SJSA1 (cell line): ENCODE measurements at places on chromosomes 4 and X. TPM values are rescaled to one million over a fixed set of nuclear protein-coding genes. Genes with fewer than 3 reads are reported as not detected.

DNA sequence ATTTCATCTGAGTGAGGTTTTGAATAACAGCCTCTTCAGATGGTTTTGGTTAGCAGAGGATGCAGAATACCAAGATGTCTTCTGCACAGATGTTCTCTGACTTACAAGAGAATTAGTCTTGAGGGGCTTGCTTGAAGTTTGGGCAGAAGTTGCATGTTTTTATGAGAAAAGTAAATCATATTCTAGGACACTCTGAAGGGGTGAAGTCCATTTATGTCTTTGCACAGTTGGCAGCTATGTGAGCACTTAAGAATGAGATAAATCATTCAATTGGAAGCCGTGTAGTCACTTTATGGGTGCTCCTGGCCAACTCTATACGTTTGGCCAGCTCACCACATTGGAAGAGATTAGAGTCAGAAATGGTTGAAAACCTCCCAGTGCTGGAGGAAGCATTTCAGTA lies 252.7 kb upstream of the KCNIP4 start:
- DNase-seq: no peak
- H3K36me3 ChIP-seq: no peaks in the 10 kb centered on the region
- no peaks in the 10 kb centered on the region for H3K4me1 ChIP-seq
- no peak overlapping the region for H3K27ac ChIP-seq
- H3K27me3 ChIP-seq: no peaks in the 10 kb centered on the region

DNA sequence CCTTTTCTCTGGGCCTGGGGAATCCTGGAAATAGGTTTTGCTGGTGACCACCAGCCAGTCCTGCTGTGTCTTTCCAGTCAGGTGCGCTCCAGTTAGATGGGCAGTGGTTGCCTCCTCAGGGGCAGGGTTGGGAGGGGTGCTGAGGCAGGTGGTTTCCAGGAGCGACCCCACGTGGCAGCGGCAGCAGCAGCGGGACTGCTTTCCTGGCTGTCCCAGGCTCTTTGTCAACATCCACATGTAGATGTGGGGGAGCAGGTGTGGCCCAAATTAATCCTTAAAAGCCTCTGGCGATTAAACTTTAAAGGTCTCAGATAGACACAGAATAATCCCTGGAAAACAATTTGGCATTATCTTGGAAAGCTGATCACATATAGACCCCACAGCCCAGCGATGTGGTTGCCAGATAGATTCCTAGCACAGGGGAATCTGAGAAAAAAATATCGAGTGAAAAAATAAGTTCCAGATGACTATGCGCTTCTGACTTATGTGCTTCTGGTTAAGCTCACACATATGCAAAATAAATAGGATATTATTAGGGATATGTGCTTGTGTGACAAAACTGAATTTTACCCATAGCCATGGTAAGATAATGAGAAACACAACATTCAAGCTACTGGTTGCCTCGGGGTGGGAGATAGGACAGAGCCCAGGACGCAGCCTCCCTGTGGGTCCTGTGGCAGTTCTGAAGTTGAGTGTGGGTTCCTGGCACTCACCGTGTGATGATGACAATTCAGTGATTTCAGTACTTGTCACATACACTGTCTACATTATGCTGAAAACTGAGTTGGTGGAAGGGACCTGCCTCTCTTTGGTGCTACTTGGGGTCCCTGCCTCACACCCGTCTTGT lies 336.4 kb downstream of the ARHGAP10 start:
- DNase-seq: no peak
- H3K4me1 ChIP-seq: no peaks in the 10 kb centered on the region
- H3K4me3 ChIP-seq: no peak overlapping the region
- no peak overlapping the region for H3K27ac ChIP-seq
- H3K27me3 ChIP-seq: no peaks in the 10 kb centered on the region

GRCh38 chrX:132961511-132961910 lies 3.1 kb upstream of the HS6ST2 start:
- peaks cover 4% of the 10 kb centered on the region; the same call in 1 of the 2 replicates for H3K4me1 ChIP-seq
- H3K27ac ChIP-seq: no peak overlapping the region
- H3K27me3 ChIP-seq: peaks cover 21% of the 10 kb centered on the region
- H3K36me3 ChIP-seq: no peaks in the 10 kb centered on the region

DNA sequence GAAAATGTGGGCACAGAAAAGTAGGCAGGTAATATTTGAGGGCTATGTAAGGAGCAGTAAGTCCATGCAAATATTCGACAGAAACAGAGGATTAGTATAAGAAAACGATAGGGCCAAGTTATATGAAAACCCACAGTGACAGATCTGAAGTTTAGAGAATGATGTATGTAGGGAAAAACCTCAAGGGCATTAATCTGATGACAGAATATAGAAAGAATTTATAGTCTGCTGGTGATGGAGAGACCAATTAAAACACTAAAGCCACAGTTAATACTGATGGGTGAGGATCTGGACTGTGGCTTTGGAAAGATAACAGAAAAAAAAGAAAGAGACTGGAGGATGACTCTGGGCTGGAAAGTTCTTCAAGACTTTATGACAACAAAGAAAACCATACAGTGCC lies 169.7 kb downstream of the PALLD start:
- H3K4me3 ChIP-seq: no peak overlapping the region
- no peak overlapping the region for H3K27ac ChIP-seq
- H3K4me1 ChIP-seq: peaks cover 21% of the 10 kb centered on the region
- peak; percentile 51 for DNase-seq

DNA sequence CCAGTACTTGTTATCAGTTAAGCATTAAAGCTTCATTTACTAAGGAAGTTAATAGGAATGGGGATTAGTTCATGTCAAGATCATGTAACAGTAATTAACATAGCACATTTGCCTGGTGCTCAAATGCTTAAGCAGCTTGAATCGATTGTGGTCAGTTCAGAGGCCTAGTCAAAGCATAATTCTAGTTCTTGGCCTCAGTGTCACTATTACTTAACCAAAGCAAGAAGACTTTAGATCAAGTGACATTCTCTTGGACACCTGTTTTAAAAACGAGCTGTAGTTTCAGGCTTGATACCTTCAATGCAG lies 115.2 kb upstream of the BMPR1B start:
- H3K27me3 ChIP-seq: no peaks in the 10 kb centered on the region
- peak overlapping the region; percentile 68 for H3K27ac ChIP-seq
- peaks cover 51% of the 10 kb centered on the region for H3K36me3 ChIP-seq
- peak; percentile 4 for DNase-seq
- H3K4me3 ChIP-seq: no peak overlapping the region
- H3K4me1 ChIP-seq: peaks cover 24% of the 10 kb centered on the region

DNA sequence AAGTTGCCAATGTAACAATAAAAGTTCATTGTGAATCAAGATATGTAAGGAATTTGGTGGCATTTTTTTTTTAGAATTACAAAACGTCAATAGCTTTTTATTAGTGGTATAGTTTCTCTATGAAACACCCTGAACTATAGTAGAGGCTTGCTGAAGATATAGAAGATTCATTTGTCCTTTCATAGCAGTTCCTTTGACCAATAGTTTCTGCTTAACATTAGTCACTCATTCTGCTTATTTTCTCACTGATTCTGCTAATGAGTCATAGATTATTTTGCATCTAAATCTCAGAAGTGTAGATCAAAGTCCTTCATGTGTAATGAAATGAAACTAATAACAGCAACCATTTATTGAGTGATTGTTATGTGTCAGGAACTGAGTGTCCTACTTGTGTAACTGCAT lies 205.0 kb upstream of the TET2 start:
- H3K36me3 ChIP-seq: no peaks in the 10 kb centered on the region
- no peak overlapping the region for H3K27ac ChIP-seq
- H3K4me3 ChIP-seq: no peak overlapping the region
- DNase-seq: no peak
- H3K4me1 ChIP-seq: no peaks in the 10 kb centered on the region
- H3K27me3 ChIP-seq: no peaks in the 10 kb centered on the region

DNA sequence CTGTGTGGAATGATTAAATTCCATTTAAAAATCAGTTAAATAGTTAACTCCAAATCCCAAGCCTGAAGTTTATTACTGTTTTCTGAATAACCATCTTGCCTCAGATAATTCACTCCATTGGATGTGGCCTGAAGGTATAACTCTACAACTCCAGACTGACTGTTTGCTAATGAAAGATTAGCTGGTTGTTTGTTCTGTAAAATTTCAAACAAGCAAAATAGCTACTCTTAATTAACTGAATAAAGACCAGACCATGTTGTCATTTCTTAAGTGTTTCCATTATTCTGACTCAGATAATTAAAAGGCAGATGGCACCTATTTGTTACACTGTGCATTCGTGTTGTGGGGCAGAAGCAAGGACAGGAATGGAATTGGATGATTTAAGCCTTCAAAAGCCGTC lies 78.5 kb upstream of the DDIT4L start:
- H3K4me3 ChIP-seq: no peak overlapping the region
- no peaks in the 10 kb centered on the region for H3K27me3 ChIP-seq
- no peak overlapping the region for H3K27ac ChIP-seq
- DNase-seq: no peak
- H3K4me1 ChIP-seq: no peaks in the 10 kb centered on the region

The SPANXD gene
- not detected in 2 replicates for total RNA-seq

DNA sequence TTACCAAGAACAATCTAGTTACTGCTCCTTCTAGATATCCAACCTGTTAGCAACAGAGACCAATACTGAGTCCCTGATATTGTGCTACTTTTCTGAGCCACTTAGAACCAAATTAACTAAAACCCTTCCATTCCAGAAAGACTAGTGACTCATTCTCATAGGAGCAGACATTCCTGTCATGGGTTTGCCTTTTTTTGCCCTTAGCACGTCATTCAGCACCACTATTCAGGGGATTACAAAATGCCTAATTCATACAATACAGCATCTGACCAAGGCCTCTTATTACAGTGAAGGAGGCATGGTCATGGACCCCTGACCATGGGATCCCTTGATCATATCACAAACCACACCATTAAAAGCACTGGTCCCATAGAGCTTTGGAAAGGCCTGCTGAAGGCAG lies 123.8 kb upstream of the CXCL13 start:
- 0 out of 2 replicates have a peak, but pooled peaks cover 3% of the 10 kb centered on the region for H3K27me3 ChIP-seq
- DNase-seq: no peak
- no peak overlapping the region for H3K27ac ChIP-seq
- no peaks in the 10 kb centered on the region for H3K4me1 ChIP-seq
- H3K4me3 ChIP-seq: no peak overlapping the region
- H3K36me3 ChIP-seq: no peaks in the 10 kb centered on the region

DNA sequence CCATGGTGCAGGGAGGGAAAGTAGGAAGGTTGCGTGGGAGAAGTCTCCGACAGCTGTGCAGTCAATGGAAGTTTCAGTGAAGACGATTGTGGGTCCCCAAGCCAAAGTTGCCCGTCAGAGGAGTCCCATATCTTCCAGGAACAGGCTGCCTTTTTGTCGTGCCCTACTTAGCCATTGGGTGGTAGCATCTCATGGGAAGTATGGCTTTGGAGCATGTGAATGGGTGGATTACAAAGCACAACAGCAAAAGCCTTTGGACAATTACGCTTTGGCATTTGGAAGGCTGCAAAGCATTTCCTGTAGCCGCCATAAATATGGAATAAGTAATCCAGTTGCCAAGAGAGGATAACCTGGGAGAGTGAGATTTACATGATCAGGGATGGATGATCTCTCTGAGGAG lies 300.7 kb upstream of the BOD1L1 start:
- H3K4me3 ChIP-seq: no peak overlapping the region
- no peaks in the 10 kb centered on the region for H3K36me3 ChIP-seq
- DNase-seq: no peak

The ARL13A gene
- total RNA-seq: not detected in 2 replicates

GRCh38 chrX:107686792-107687191 lies 58.5 kb downstream of the PRPS1 start:
- H3K27ac ChIP-seq: no peak overlapping the region
- H3K36me3 ChIP-seq: no peaks in the 10 kb centered on the region
- no peaks in the 10 kb centered on the region for H3K4me1 ChIP-seq
- H3K4me3 ChIP-seq: no peak overlapping the region
- H3K27me3 ChIP-seq: no peaks in the 10 kb centered on the region

DNA sequence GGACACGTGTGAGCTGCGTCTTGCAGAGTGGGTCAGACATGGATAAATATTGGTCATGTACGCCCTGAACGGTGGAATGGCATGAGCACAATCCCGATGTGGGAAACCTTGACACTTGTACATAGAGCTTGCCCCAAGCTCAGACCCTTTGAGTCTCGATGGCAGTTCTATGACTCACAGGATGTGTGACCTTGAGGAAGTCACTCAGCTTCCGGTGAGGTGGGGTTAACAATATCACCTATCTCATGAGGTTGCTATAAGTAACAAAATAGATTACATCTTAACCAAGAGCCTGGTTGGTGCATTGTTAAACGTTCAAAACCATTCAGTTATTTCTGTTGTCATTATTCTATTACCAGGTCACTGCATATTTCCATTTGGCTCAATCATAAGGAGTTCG lies 109.1 kb upstream of the TBL1X start:
- H3K4me1 ChIP-seq: peaks cover 18% of the 10 kb centered on the region
- no peak for DNase-seq
- H3K36me3 ChIP-seq: no peaks in the 10 kb centered on the region

GRCh38 chrX:7545564-7545963 lies 297.4 kb upstream of the VCX start:
- no peak overlapping the region for H3K4me3 ChIP-seq
- no peak for DNase-seq
- no peaks in the 10 kb centered on the region for H3K4me1 ChIP-seq
- H3K36me3 ChIP-seq: no peaks in the 10 kb centered on the region
- H3K27me3 ChIP-seq: no peaks in the 10 kb centered on the region
- H3K27ac ChIP-seq: no peak overlapping the region

The CLCN5 gene
- total RNA-seq: 2.0 and 3.5 TPM in 2 replicates

DNA sequence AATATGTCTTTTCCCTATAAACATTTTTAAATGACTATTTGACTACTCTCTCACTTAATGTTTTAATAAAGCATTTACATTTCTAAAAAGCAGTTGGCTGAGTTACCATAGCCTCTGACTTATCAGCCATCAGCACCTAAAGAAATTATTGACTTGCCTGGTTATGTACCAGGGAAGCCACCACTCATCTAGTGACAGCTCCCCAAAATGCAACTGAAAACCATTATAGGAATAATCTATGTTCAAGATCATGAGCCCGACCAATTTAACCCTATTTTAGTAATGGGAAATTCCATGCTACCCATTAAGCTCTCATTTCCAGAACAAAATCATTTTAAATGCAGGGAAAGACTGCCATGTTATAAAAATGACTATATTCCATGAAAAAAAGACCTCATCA lies 34.4 kb downstream of the HDX start:
- H3K36me3 ChIP-seq: no peaks in the 10 kb centered on the region
- no peak overlapping the region for H3K4me3 ChIP-seq
- no peaks in the 10 kb centered on the region for H3K27me3 ChIP-seq
- no peak for DNase-seq

The ARHGAP36 gene
- not detected in 2 replicates for total RNA-seq

GRCh38 chr4:73705056-73705432 lies 35.3 kb upstream of the CXCL8 start:
- no peaks in the 10 kb centered on the region for H3K36me3 ChIP-seq
- H3K4me1 ChIP-seq: peaks cover 82% of the 10 kb centered on the region
- no peak for DNase-seq
- peak overlapping the region; percentile 99 for H3K27ac ChIP-seq

DNA sequence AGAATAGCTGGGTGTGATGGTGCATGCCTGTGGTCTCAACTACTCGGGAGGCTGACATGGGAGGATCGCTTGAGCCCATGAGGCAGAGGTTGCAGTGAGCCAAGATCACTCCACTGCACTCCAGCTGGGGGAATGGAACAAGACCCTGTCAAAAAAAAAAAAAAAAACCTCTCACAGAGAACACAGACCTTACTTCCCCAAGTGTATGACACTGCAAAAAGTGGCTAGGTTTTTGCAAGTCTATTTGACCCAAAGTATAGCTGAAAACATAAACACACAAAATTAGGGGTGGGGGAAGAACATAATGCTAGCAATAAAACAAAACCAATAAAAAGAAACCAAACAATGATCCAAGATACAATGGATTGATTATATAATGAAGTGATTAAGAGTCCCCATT lies 6.7 kb downstream of the LAMP2 start:
- DNase-seq: no peak
- no peaks in the 10 kb centered on the region for H3K36me3 ChIP-seq

GRCh38 chrX:5054852-5055251 lies 1173.8 kb downstream of the NLGN4X start:
- no peaks in the 10 kb centered on the region for H3K36me3 ChIP-seq
- DNase-seq: no peak
- H3K4me3 ChIP-seq: no peak overlapping the region
- no peaks in the 10 kb centered on the region for H3K27me3 ChIP-seq
- H3K4me1 ChIP-seq: no peaks in the 10 kb centered on the region
